Stimulated activated naive B cell treated with anti-CD40 and anti-IgM and Interleukin-4, amounts not matched to agents 10 μg/mL and 1 μg/mL and 100 μg/mL, for 72 hours (primary cell): ENCODE measurements at places on chromosomes 3 and 15.

- no peak overlapping the region for H3K27ac ChIP-seq
- no peak overlapping the region for H3K4me3 ChIP-seq
- H3K36me3 ChIP-seq: peaks cover 30% of the 10 kb centered on the region
- H3K4me1 ChIP-seq: no peaks in the 10 kb centered on the region
- DNase-seq: no peak
- H3K27me3 ChIP-seq: no peaks in the 10 kb centered on the region
Measured at GRCh38 chr3:142509079-142509478, 61.2 kb upstream of the XRN1 start.

DNA sequence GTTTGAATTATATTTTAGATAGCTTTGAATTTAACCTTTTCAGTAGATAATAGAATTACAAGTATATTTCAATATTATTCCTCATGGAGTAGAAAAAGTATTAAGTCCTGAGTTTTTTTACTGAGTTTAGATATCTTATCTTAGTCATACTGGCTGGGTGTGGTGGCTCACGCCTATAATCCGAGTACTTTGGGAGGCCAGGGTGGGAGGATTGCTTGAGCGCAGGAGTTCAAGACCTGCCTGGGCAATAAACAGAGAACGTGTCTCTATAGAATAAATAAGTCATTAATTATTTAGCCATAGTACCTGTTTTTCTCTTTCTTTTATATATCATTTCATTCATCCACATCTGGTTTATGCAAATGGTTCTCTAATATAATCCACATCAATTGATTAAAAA is 9.9 kb downstream of the RAP2B start:
- H3K27me3 ChIP-seq: no peaks in the 10 kb centered on the region
- peaks cover 5% of the 10 kb centered on the region for H3K4me1 ChIP-seq
- no peak overlapping the region for H3K4me3 ChIP-seq

GRCh38 chr3:84140631-84141030 is 818.2 kb upstream of the CADM2 start:
- H3K27me3 ChIP-seq: no peaks in the 10 kb centered on the region
- H3K36me3 ChIP-seq: no peaks in the 10 kb centered on the region
- H3K4me1 ChIP-seq: no peaks in the 10 kb centered on the region
- DNase-seq: no peak
- no peak overlapping the region for H3K4me3 ChIP-seq

DNA sequence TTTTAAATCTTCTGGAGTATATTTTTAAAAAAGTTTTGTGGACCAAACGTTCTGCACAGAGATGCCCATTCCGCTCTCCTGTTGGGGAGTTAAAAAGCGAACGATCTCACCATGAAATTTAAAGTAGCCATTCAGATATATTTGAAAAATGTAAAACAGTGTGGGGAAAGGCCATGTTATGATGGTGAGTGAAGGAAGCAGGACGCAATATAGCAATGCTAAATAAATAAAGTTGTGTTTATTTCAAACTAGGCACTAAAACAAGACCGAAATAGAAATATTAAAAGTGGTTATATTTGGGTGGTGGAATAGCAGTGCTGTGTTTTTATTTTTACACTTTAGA is 327 bp upstream of the CCDC13 start:
- peaks cover 8% of the 10 kb centered on the region for H3K4me1 ChIP-seq
- peak overlapping the region; percentile 76 for H3K4me3 ChIP-seq

DNA sequence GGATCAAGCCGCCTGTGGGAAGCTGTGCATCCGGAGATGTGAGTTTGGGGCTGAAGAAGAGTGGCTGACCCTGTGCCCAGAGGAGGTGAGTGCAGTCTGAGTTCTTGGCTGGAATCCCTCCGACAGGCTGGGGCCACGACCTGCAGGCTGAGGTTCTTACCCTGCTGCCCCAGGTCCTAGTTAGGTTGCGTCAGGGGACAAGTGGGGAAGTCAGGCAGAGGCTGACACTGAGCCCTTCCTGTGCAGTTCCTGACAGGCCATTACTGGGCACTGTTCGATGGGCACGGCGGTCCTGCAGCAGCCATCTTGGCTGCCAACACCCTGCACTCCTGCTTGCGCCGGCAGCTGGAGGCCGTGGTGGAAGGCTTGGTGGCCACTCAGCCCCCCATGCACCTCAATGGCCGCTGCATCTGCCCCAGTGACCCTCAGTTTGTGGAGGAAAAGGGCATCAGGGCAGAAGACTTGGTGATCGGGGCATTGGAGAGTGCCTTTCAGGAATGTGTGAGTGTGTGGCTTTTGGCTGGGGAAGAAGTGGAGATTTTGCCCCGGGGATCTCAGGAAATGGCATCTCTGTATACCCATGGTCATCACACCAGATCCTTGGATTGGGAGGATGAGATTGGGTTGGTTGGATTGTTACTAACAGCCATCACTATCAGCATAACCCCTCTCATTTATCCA is 1.3 kb downstream of the PPM1M start:
- peak overlapping the region; percentile 91 for H3K27ac ChIP-seq
- H3K4me3 ChIP-seq: peak overlapping the region; percentile 81
- H3K36me3 ChIP-seq: peaks cover 45% of the 10 kb centered on the region
- DNase-seq: no peak
- peaks cover 75% of the 10 kb centered on the region for H3K4me1 ChIP-seq

GRCh38 chr3:134038071-134038491 is 8.4 kb upstream of the SLCO2A1 start:
- H3K27me3 ChIP-seq: peaks cover 9% of the 10 kb centered on the region
- H3K4me3 ChIP-seq: no peak overlapping the region
- no peak overlapping the region for H3K27ac ChIP-seq
- no peaks in the 10 kb centered on the region for H3K36me3 ChIP-seq

- DNase-seq: no peak
- H3K4me3 ChIP-seq: no peak overlapping the region
- peaks cover 5% of the 10 kb centered on the region for H3K4me1 ChIP-seq
- H3K27me3 ChIP-seq: peaks cover 20% of the 10 kb centered on the region
- no peak overlapping the region for H3K27ac ChIP-seq
Measured at GRCh38 chr3:124691599-124691998, 38.7 kb upstream of the UMPS start.

DNA sequence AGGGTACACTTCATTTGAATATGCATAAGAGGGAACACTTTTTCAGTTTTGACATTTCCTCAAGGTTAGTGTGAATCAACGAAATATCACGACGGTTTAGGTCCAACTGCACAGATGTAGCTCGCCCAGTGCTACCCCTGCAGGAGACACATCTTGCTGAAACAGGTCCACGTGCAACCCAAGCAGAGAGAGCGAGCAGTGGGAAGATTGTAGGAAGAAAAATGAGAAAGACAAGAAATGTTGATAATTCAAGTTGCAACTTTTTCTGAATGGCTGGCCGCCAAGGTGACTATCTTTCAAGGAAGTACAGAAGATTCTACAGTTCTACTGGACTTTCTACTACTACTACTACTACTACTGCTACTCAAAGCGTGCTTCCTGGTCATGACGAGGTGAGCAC is 231.7 kb downstream of the PDZRN3 start:
- no peaks in the 10 kb centered on the region for H3K36me3 ChIP-seq
- H3K4me3 ChIP-seq: no peak overlapping the region
- DNase-seq: no peak
- H3K27me3 ChIP-seq: peaks cover 6% of the 10 kb centered on the region
- no peak overlapping the region for H3K27ac ChIP-seq

DNA sequence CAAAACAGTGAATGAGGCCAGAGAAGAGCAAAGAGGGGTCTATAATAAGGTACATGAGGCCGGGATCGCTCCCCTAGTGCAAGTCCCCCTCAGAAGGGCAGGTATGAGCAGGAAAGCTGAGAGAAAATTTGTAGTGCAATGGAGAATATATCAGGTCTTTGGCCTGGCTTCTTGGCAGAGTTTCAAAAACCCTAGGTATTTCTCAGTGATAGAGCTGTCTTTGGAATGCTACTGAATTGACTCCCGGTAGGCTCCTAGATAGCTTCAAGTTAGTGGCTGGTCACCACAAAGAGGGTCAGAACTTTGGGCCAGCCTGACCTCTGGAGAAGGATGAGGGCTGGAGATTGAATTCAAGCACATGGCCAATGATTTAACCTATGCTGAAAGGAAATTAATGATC is 30.6 kb upstream of the OXTR start:
- no peak overlapping the region for H3K4me3 ChIP-seq
- no peak overlapping the region for H3K27ac ChIP-seq
- no peaks in the 10 kb centered on the region for H3K4me1 ChIP-seq
- peaks cover 16% of the 10 kb centered on the region for H3K36me3 ChIP-seq
- no peak for DNase-seq

DNA sequence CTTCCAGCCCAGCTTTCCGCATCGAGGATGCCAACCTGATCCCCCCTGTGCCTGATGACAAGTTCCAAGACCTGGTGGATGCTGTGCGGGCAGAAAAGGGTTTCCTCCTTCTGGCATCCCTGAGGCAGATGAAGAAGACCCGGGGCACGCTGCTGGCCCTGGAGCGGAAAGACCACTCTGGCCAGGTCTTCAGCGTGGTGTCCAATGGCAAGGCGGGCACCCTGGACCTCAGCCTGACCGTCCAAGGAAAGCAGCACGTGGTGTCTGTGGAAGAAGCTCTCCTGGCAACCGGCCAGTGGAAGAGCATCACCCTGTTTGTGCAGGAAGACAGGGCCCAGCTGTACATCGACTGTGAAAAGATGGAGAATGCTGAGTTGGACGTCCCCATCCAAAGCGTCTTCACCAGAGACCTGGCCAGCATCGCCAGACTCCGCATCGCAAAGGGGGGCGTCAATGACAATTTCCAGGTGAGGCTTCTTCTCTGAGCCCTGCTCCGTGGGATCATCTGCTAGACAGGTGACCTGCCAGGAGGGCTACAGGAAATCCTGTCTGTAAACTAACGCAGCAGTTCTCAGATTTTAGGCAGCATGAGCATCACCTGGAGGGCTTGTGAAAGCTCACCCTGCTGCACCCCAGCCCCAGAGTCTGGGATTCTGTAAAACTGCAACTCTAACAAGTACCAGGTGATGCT is 1.6 kb downstream of the THBS1 start:
- H3K27me3 ChIP-seq: peaks cover 56% of the 10 kb centered on the region
- DNase-seq: no peak
- peaks cover 7% of the 10 kb centered on the region for H3K4me1 ChIP-seq
- no peaks in the 10 kb centered on the region for H3K36me3 ChIP-seq

DNA sequence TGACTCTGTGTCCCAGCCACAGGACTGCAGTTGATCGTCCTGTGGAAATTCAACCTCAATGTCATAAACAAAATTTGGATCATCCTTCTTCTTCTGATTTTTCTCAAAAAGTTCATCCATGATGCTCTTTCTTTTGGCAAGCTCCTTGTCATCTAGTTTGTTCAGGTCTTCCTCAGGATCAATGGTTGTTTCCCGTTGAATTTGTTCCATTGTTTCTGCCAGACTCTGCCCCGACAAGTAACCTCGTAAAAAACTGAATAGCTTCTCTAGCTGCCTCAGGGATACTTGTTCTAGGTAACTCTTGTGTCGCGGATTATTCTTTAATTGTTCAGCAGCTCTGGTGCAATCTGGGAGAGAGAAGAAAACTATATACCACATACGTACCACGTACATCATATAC is 4.5 kb downstream of the CEP19 start:
- no peak overlapping the region for H3K27ac ChIP-seq
- peaks cover 12% of the 10 kb centered on the region for H3K36me3 ChIP-seq
- DNase-seq: no peak

- peaks cover 5% of the 10 kb centered on the region for H3K4me1 ChIP-seq
- H3K27ac ChIP-seq: peak within 1 kb of the TSS; percentile 93
- peaks cover 2% of the 10 kb centered on the region for H3K36me3 ChIP-seq
- peak; percentile 79 for DNase-seq
Measured at GRCh38 chr3:186806089-186807055, at the start of gene RFC4. RFC4 (minus strand) TSS chr3:186806482; CDS start chr3:186804713, 1,769 bp downstream.

GRCh38 chr3:191051037-191051436 is 148.0 kb upstream of the OSTN start:
- no peaks in the 10 kb centered on the region for H3K4me1 ChIP-seq
- no peak overlapping the region for H3K4me3 ChIP-seq
- no peak for DNase-seq
- H3K27ac ChIP-seq: no peak overlapping the region

GRCh38 chr3:41125258-41125657 is 74.0 kb upstream of the CTNNB1 start:
- no peak for DNase-seq
- H3K27me3 ChIP-seq: peaks cover 8% of the 10 kb centered on the region
- no peak overlapping the region for H3K4me3 ChIP-seq
- H3K4me1 ChIP-seq: peaks cover 5% of the 10 kb centered on the region

DNA sequence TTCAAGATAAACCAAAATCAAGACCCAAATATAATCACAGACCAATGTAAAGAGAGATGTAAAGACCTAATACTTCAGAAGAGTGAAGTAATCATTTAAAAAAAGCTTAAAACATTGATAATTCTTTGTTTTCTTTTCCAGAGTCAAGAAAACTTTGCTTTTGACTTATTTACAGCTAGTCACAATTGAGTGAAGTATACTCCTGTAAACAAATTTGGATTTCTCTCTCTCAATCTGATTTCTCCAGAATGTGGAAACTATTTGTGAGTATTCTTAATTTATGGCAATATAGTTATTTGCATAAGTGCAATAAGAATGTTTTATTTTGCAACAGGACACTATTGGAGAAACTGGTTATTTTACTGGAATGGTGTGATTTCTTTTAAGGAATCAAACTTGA is 43.7 kb upstream of the ZBTB20 start:
- H3K4me1 ChIP-seq: peaks cover 20% of the 10 kb centered on the region
- H3K27ac ChIP-seq: no peak overlapping the region
- no peaks in the 10 kb centered on the region for H3K27me3 ChIP-seq
- no peak overlapping the region for H3K4me3 ChIP-seq
- H3K36me3 ChIP-seq: peaks cover 3% of the 10 kb centered on the region

- H3K4me1 ChIP-seq: no peaks in the 10 kb centered on the region
- DNase-seq: no peak
- no peak overlapping the region for H3K4me3 ChIP-seq
- H3K27ac ChIP-seq: no peak overlapping the region
Measured at GRCh38 chr15:86312486-86312885, 232.8 kb downstream of the AGBL1 start.

GRCh38 chr15:29871401-29871800 is 49.1 kb upstream of the TJP1 start:
- peaks cover 7% of the 10 kb centered on the region for H3K27me3 ChIP-seq
- H3K27ac ChIP-seq: no peak overlapping the region
- no peak overlapping the region for H3K4me3 ChIP-seq
- H3K36me3 ChIP-seq: no peaks in the 10 kb centered on the region
- H3K4me1 ChIP-seq: no peaks in the 10 kb centered on the region

DNA sequence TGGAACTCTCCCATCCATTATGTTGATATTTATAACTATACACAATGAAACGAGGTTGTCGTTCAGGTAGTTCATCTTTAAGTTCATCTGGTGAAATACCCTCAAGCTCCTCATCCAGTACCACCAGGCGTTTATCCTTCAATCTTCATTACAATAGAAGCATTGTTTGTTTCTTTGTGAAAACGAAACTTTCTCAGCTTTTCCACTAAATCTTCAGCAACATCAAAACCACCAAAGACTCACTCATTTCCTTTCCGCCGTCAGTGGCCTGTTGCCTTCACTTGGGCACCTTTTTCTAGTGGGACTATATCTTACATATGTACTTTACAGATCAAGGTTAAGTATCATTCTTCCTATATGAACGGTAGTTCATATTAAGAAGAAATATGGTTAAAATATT is 44.1 kb upstream of the TFG start:
- H3K4me3 ChIP-seq: no peak overlapping the region
- no peak overlapping the region for H3K27ac ChIP-seq
- H3K4me1 ChIP-seq: peaks cover 5% of the 10 kb centered on the region
- DNase-seq: no peak
